ENCODE measurements at places on chromosomes 7 and 10. TPM values are rescaled to one million over a fixed set of nuclear protein-coding genes. Genes with fewer than 3 reads are reported as not detected.

MYH16 gene
- not detected for total RNA-seq

DNA sequence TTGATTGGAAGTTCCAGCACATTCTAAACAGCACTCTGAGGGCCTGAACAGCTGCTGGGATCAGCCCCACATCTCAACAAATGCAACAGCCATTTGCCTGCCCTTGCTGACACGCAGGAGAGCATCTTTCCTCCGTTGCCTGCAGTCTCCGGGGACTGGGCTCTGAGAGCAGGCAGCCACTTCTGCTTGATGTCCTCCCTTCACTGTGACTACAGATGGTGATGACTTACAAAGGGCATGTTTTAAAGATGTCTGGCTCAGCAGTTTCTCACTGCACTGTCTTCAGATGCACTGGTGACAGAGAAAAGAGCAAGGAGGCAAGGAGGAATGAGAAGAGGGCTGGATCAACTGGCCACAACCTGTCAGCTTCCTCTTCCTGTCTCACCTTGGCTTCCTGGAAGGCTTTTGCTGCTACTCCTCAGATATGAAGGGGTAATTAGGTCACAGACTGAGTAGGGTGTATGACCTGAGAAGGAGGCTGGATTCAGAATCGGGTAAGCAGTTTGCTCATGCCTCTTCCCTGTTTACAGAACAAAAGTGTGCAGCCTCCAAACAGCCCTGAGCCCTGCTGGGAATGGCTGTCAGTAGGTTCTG, 143.5 kb upstream of the GHITM start:
- H3K4me1 ChIP-seq: no peaks in the 10 kb centered on the region
- no peak overlapping the region for H3K27ac ChIP-seq
- H3K4me3 ChIP-seq: no peak overlapping the region
- no peaks in the 10 kb centered on the region for H3K27me3 ChIP-seq

- no peaks in the 10 kb centered on the region for H3K4me1 ChIP-seq
- no peak overlapping the region for H3K27ac ChIP-seq
- DNase-seq: no peak
- H3K27me3 ChIP-seq: no peaks in the 10 kb centered on the region
Observed at GRCh38 chr7:129530795-129531391, 28.6 kb downstream of the SMKR1 start.

DNA sequence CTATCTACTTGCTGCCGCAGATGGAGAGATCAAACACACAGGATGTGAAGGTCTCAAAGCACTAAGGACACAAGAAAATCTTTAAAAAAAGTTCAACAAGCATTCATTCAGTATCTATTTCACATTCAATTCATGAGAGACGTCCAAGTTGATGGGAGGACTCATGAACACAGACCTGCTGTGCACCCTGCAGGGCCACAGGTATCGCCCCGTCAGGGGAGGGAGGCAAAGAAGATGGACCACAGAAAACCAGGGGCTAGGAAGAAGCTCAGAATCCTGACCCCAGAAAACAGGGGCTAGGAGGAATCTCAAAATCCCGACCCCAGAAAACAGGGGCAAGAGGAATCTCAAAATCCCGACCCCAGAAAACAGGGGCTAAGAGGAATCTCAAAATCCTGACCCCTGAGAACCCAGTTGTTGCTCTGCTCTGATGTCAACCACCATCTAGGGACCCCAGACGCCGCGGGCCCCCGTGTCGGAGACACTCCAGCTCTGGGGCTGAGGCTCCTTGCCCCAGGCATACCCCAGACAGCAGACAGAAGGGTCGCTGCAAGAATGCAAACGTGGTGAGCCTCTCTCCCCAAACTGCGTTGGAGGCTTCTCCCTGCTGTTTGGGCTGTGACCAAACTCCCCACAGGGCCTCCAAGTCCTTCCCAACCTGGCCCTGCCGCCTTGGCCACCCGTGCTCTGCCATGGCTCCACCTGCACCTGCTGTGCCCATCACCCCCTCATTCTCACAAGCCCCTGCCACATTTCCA, 197.6 kb downstream of the DIP2C start:
- DNase-seq: peak; percentile 21
- H3K36me3 ChIP-seq: no peaks in the 10 kb centered on the region
- no peaks in the 10 kb centered on the region for H3K4me1 ChIP-seq
- H3K4me3 ChIP-seq: no peak overlapping the region

- H3K4me3 ChIP-seq: no peak overlapping the region
- no peak overlapping the region for H3K27ac ChIP-seq
- H3K27me3 ChIP-seq: no peaks in the 10 kb centered on the region
- H3K4me1 ChIP-seq: no peaks in the 10 kb centered on the region
- DNase-seq: no peak
Observed at GRCh38 chr7:34995757-34996156, 41.5 kb downstream of the DPY19L1 start.

DNA sequence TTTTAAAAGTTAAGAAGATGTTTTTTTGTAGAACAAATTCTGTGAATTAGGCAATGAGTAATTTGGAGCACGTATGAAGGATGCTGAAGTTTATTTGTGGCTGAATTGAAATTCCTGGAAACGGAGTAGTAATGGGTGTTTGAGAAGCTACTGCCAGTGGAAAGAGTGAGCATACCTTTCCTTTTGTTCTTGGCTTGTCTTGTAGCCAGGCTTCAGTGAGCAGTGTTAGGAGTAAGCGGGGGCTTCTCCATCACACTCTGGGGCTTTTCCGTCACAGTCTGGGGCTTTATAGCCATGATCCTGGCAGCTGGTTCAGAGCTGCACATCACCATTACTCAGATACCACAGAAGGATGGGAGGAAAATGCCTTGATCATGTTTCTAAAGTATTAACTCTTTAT, 32.3 kb downstream of the GARS1 start:
- no peak overlapping the region for H3K27ac ChIP-seq
- no peak overlapping the region for H3K4me3 ChIP-seq
- no peak for DNase-seq
- peaks cover 1% of the 10 kb centered on the region for H3K36me3 ChIP-seq
- H3K27me3 ChIP-seq: no peaks in the 10 kb centered on the region
- no peaks in the 10 kb centered on the region for H3K4me1 ChIP-seq

Data from Caco-2 (cell line).